ENCODE measurements at places on chromosomes 6 and 20.

GRCh38 chr6:144601221-144601620 lies 316.1 kb downstream of the UTRN start:
- no peak for DNase-seq

GRCh38 chr6:122838060-122838780 lies 49.2 kb downstream of the SMPDL3A start:
- peak; percentile 45 for DNase-seq

DNA sequence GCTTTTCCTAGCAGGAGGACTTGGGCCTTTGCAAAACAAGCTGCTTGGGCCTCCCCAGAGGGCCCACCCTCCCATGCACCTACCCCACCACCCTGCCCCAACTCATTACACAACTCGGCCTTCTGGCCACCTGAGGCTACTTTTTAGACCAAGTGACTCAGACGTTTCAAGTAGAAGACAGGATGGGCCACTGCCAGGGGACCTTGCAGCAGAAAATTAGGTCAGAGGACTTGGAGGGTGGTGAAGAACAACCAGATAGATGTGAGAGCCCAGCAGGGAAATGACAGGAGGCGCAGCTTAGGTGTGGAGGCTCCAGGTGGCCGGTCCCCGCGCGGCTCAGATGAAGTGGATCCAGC lies 1.4 kb downstream of the PPP1R3D start:
- peak; percentile 47 for DNase-seq

- DNase-seq, result no peak
Observed at GRCh38 chr6:159939591-159940016, 29.3 kb upstream of the IGF2R start.

- no peak for DNase-seq
Observed at GRCh38 chr20:14838663-14839628, 501.5 kb upstream of the FLRT3 start.

GRCh38 chr20:63150391-63150898 lies 65.5 kb downstream of the YTHDF1 start:
- no peak for DNase-seq

DNA sequence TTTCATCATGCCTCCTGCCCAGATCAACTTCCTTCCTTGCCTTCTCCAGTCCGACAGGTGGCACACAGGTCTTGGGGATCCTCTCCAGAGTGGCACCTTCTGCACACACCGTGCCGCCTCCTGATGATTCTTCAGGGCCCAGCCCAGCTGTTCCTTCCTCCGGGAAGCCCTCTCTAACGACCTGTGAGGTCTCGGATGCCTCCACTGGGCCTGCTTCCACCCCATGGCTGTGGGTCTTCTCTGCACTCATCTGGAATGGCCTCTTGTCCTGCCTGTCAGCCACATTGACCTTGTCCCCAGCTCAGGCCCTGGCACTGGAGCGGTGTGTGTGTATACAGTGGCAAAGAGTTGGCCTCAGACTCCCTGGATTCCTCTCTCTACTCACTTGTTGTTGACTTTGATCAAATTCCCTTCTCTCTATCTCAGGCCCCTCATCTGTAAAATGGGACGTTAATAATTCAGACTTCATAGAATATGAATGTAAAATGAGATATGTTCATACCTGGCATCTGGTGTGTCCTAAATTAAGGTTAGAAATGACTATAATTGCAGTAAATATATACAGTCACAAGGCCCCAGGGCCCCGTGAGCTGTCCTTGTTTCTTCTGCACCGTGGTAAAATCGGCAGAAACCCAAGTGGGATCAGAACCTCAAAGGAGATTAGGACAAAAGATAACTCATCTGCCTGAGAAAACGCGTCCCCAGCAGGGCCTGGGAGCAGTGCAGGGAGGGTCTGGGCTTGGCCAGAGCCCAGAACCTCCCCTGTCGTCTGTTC lies 1.5 kb downstream of the FAM210B start:
- DNase-seq, result no peak

DNA sequence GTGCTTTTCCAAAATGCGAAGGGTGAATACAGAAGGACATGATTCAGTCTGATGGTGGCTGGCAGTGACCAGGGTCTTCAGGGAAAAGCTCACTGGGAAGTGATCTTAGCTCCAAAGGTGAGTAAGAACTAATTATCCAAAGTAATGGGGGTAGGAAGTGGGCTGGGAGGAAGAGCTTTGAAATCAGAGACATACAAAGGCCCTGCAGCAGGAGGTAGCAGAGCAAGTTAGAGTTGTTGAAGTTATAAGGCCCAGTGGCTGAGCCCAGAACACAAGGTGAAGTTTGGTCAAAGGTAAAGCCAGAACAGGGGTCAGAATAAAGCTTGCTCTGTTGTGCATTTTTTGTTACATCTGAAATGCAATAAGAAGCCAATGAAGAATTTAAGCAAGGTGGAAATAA lies 81.2 kb downstream of the PLCB1 start:
- no peak for DNase-seq

- DNase-seq, result no peak
Observed at GRCh38 chr20:33751775-33752174, 20.0 kb downstream of the ZNF341 start.

- DNase-seq, result peak; percentile 26
Observed at GRCh38 chr6:51028276-51028675, 209.6 kb downstream of the TFAP2B start.

DNA sequence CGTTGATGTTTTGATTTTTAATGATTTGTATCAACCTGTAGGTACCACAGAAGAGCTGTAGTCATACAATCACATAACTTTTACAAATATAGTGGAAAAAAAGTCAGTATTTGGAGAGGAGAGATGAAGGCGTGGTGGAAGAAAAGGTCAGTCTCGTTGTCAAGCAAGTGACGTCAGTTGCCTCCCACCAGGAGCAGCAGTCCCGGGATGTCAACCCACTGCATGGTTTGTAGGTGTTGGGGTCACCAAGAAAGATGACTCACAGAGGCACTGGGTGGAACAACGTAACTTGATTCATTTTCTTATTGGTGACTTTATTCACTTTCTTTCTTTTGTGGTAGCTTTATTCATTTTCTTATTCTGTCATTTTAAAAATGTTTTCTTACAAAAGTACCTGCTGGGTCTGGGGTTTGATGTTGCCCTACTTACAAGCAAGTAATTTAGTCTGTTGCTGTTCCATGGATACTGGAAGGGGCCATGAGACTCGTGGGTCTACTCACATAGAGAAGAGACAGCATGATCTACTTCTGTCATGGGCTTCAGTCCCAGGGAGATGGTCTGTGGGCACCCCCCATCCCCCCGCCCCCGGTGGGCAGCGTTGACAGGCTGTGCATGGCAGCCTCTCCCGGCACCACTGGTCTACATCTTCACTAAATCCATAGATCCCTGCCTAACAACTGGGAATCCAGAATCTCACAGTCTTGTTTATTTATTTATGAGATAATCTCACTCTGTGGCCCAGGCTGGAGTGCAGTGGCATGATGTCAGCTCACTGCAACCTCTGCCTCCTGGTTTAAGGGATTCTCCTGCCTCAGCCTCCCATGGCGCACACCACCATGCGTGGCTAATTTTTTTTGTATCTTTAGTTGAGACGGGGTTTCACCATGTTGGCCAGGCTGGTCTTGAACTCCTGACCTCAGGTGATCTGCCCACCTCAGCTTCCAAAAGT lies 36.4 kb upstream of the SYNJ2 start:
- DNase-seq, result no peak

- DNase-seq, result no peak
Observed at GRCh38 chr6:21905531-21905930, 312.0 kb downstream of the SOX4 start.

DNA sequence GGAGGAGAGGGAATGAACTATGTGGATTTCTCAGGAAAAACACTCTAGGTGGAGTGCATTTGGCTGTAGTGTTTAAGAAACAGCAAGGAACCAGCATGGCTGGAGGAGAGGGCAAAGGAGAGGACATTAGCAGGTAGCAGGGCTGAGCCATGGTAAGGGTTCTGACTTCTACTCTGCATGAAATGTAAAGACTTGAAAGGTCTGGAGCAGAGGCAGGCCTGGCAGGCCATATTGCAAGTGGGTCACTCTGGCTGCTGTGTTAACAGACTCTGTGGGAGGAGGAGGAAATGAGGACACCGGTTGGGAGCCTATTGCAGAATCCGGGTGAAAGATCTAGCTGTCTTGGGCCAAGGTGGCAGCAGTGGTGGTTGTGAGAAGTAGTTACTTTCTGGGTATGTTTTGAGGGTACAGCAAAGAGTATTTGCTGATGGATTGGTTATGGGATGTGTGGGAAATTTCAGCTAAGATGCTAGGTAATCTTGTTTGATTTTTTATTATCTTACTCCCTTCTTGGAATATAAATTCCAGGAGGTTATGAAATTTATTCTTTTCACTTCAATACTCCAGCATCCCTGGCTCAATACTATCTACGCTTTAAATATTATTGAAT lies 115.9 kb upstream of the BCLAF1 start:
- no peak for DNase-seq

- no peak for DNase-seq
Observed at GRCh38 chr6:121901432-121901831, 466.0 kb downstream of the GJA1 start.

DNA sequence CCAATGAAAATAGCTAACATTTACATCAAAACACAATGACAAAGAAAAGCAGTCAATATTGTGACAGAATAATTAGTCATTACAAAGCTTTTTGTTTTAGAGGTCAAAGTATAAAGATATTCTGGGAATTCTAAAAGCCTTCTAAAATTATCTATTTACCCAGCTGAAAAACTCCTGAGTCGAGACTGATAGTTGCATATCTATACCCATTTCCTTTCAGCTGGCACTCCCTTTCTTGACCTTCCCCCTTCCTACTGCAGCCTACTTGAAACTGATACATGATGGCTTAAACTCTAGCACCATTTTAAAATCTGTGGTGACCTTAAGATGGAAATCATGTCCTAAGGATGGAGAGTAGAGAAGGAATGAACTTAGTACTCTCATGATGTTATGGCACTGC lies 38.6 kb downstream of the LMBRD1 start:
- DNase-seq, result no peak

DNA sequence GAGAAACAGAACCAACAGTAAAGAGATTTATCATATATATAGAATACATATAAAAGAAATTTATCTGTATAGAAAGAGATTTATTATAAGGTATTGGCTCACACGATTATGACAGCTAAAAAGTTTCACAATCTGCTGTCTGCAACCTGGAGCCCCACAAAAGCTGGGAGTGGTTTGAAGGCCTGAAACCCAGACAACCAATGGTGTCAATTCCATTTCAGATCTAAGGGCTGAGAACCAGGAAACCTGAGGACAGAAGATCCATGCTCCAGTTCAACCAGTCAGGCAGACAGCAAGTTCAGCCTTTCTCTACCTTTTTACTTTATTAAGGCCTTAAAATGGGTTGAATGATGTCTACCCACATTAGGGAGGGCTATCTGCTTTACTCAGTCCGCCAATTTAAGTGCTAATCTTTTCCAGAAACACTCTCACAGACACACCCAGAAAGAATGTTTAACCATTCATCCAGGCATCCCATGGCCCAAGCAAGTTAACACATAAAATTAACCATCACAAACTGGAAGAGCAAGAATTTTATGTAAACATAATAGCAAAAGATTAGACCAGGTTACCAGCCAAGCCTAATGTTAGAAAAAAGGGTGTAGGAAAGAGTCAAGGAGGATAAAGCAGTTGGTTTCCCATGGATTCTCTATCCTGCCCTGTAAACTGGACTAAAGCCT lies 170.9 kb downstream of the FUT9 start:
- DNase-seq, result no peak

GRCh38 chr6:30500421-30501355 lies 11.4 kb downstream of the HLA-E start:
- DNase-seq, result no peak

- DNase-seq, result peak; percentile 74
Observed at GRCh38 chr6:2103765-2104523, 141.5 kb downstream of the GMDS start.

GRCh38 chr6:104987218-104987617 lies 30.3 kb downstream of the LIN28B start:
- DNase-seq, result no peak

DNA sequence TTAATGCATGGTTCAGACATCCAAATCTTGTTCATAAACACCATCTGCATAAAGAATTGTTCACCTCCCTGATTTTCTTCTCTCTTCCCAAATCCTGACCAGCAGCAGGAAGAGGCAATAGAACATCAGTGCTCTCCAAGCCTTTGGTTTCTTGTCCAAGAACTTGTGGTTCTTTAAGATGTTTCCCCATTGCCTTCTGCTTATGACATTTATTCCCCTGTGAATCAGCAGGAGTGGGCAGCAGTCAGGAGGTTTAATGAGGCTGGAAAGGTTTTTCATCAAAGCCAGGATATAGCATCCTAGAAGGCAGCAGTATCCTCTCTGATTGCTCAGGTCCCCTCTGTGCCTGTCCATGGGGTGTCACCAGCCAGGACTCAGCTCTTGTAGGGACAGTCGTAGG lies 5.3 kb downstream of the HDDC2 start:
- DNase-seq, result no peak

DNA sequence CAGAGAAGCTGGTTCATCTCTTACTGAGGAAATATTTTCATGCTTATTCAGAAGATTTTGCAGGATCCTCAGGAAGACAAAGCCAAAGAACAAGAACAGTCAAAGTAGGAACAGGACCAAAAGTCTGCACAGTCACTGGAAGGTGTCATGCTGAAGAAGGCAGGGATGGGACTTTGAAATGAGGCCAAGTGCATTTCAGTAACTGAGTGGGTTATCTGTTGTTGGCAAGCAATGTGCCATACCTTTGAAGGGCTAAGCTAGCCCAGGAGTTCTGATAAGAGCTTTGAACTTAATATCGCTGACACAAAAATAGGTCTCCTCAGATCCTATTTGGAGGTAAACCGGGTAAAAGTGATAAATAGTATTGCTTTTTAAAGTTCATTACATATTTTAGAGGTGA lies 31.5 kb downstream of the SLC16A10 start:
- no peak for DNase-seq

DNA sequence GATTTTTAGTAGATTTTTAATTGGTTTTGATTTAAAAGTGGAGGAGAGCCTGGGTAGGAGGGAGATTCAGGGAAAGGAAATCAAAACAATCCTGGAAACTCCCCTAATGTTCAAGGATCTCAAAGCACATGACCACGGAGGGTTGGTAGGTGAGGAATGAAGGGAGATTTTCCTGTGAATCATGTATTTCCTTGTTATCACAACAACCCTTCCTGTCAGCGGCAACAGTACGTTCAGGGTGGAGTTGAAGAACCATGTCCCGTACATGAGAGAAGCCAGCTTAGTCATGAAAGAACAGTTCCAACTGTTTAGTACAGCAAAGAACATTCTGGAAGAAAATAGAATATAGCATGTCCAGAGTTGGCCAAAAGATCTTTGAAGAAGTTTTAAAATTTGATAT lies 79.4 kb upstream of the SCAF8 start:
- DNase-seq, result peak; percentile 57

GRCh38 chr6:110331816-110332215 lies 26.3 kb downstream of the METTL24 start:
- no peak for DNase-seq

- no peak for DNase-seq
Observed at GRCh38 chr6:4446982-4447381, 311.6 kb upstream of the ECI2 start.

- DNase-seq, result no peak
Observed at GRCh38 chr6:27406085-27406484, 17.5 kb downstream of the ZNF391 start.

- DNase-seq, result no peak
Observed at GRCh38 chr6:42012501-42013133, 37.7 kb upstream of the TAF8 start.

GRCh38 chr6:29790626-29791025 lies 37.0 kb upstream of the HLA-G start:
- no peak for DNase-seq

GRCh38 chr20:23541776-23542175 lies 26.5 kb downstream of the CST9L start:
- DNase-seq, result no peak

- peak; percentile 49 for DNase-seq
Observed at GRCh38 chr6:170223718-170224693, 66.9 kb downstream of the DLL1 start.
